GM20000 (cell line): ENCODE measurements at places on chromosomes 4 and X.
A peak's percentile ranks its signal among the peaks of the same experiment; 100 is the strongest.

DNA sequence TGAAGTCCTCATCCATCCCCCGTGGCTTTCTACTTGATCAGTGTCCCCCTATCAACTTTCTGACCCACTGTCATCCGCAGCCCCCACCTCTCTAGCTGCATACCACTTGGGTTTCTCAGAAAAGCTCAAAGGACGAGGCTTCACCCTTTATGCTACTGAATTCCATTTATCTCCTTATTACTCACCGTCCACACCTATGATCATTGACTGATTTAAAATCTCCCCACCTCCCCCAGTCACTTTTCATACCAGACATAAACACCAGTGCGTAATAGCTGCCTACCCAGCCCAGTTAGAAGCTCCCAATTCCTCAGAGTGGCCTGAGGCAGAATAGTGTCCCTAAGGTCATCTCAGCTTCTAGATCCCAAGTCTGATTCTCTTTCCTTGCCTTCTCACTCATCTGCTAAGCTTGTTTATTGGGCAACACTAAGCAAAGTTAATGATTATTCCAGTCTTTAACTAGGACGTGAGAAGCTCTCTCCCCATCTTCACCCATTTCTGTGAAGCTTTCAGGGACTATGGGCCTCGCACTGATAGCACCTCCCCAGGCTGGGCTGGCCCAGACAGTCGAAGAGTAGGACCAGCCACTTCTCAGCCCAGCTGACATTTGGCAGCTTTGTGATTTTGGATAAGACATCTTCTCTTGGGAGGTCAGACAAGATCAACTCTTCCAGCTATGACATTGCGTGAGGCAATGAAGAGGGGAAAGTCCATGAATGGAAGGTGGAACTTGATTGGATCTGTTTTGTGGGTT, 7.2 kb upstream of the DDX60L start:
- DNase-seq = no peak

DNA sequence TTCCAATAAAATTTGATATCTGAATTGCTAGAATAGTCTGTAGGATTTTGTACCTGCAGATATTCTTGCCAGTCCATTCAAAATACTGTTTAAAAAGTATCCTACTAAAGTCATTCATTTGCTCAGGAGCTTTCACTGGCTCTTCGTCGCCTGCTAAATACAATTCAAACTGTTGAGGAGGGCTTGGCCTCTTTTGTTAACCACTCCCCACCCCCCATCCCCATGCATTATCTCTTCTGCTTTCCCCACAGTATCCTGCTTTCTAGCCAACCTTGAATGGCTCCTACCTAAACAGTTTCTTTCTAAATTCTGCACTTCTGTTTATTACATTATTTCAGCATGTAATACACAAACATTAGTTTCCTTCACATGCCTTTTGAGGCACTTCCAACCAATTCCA, 230.8 kb downstream of the CPE start:
- no peak for DNase-seq

GRCh38 chr4:71136071-71136470, 142.6 kb downstream of the DCK start:
- no peak for DNase-seq

- no peak for DNase-seq
Measured at GRCh38 chr4:25834411-25835107, 28.2 kb downstream of the SEL1L3 start.

DNA sequence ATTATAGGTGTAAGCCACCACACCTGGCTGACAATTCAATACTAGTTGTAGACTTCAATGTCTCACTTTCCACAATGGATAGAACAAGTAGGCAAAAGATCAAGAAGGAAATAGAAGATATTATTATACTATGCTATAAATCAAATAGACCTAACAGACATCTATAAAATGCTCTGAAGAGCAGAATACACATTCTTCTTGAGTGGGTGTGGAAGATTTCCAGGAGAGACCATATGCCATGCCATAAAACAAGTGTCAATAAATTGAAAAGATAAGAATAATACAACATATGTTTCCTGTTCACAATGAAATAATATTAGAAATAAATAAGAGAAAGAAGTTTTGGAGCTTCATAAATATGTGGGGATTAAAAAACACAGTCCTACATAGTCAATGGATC, 179.3 kb upstream of the AMOT start:
- DNase-seq = no peak

- no peak for DNase-seq
Measured at GRCh38 chr4:87370068-87370467, 20.9 kb downstream of the HSD17B11 start.

DNA sequence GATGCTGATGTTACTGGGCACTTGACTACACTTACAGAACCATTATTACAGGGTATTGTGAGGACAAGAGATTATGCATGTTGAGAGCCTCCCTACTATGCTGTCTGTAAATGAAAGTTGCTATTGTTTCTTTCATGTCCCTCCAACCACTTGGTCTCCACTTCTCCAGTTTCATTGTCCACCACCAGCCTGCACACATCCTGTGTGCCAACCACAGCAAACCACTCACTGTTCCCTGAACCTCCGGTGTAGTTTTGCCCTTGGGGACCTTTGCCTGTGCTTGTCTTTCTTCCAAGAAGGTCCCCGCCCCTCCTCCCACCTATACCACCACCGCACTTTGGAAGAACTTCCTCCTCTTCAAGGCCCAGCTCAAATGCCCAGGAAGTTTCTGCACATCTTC, 43.1 kb upstream of the AFF2 start:
- no peak for DNase-seq

- DNase-seq = no peak
Measured at GRCh38 chr4:86220121-86220520, 139.7 kb downstream of the MAPK10 start.

- DNase-seq = no peak
Measured at GRCh38 chr4:5112333-5113095, 61.2 kb downstream of the STK32B start.

DNA sequence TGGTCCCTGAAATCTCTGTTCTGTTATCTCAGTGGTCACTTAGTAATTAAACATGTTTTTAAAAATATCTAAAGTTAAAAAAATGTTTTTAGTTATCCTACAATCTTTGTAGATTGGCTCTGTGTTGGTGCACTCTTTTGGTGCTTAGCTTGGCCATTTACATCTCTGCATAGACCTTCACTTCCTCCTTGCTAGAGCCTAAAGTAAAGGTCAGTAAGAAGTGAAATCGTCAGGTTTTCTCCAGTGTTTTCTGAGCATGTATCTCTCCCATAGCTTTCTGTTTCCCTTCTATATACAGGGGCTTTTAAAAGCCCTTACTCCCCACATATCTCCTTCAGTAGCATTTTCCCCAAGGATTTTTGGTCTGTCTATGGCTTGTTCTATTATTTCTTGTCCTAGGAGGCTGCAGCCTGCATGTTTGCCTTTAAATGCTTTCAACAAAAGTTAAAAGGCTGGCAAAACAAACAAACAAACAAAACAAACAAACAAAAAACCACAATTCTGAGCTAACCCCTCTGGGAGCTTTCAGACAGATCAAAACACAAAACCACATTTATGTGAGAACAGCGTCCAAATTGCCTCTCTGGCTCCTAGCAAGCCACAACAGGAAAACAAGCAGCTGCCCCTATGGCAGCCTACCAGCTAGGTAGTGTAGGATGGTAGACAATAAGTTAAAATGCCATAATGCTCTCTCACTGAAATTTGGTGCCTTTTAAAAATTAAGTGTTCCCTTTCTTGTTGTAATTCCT, 27.3 kb upstream of the GPRASP2 start:
- no peak for DNase-seq

- no peak for DNase-seq
Measured at GRCh38 chr4:150518559-150518958, 63.4 kb upstream of the MAB21L2 start.

- DNase-seq = no peak
Measured at GRCh38 chrX:358651-359143, 28.0 kb downstream of the PPP2R3B start.

GRCh38 chr4:149077181-149077580, 635.0 kb upstream of the NR3C2 start:
- no peak for DNase-seq

DNA sequence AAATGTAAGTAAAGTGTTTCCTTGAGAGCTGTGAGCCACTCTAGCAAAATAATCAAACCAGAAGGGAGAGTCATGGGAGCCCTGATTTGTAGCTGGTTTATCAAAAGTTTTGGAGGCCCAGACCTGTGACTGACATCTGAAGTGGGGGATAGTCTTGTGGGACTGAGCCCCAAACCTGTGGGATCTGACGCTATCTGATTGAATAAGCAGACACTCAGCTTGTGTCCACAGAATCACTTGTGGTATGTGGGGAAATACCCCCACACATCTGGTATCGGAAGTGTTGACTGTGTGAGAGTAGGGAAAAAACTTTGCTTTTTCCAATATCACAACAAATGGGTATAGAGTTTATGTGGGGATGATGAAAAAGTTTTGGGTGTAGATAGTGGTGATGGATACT, 35.4 kb downstream of the FUNDC1 start:
- peak; percentile 4 for DNase-seq

- DNase-seq = no peak
Measured at GRCh38 chr4:55910140-55910539, 38.6 kb upstream of the CEP135 start.

- DNase-seq = no peak
Measured at GRCh38 chr4:780716-781492, 45.0 kb downstream of the CPLX1 start.

DNA sequence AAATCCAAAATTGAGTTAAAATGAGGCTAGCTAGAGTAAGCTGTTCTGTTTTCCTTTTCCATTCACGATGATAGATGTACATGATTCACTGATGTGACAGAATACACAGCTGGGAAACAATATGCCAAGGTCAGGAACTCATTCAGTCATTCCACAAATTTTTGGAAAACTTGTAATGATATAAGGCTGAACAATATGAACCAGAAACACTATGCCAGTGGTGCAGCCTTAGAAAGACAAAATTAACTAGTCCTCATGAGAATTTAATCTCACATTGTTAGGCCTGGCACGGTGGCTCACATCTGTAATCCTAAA, 50.0 kb upstream of the NDST3 start:
- DNase-seq = no peak

DNA sequence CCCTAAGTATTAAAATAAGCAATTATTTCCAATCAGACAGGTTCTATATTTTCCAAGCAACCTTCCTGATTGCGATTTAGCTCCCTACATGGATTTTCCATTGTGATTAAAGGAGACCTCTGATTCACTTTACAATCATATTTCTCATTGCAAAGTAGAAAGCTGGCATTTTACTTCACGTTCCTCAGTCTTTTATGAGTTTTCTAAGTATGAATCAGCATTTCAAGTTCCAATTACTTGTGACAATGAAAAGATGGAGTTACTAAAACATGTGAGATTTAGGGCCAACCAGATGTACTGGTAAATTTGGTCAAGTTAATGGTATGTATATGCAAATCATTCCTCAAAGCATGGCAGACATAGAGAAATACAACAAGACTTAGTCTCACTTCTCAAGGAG, 206.2 kb downstream of the KCNIP4 start:
- no peak for DNase-seq

- DNase-seq = no peak
Measured at GRCh38 chr4:165398570-165398969, 19.8 kb downstream of the CPE start.

DNA sequence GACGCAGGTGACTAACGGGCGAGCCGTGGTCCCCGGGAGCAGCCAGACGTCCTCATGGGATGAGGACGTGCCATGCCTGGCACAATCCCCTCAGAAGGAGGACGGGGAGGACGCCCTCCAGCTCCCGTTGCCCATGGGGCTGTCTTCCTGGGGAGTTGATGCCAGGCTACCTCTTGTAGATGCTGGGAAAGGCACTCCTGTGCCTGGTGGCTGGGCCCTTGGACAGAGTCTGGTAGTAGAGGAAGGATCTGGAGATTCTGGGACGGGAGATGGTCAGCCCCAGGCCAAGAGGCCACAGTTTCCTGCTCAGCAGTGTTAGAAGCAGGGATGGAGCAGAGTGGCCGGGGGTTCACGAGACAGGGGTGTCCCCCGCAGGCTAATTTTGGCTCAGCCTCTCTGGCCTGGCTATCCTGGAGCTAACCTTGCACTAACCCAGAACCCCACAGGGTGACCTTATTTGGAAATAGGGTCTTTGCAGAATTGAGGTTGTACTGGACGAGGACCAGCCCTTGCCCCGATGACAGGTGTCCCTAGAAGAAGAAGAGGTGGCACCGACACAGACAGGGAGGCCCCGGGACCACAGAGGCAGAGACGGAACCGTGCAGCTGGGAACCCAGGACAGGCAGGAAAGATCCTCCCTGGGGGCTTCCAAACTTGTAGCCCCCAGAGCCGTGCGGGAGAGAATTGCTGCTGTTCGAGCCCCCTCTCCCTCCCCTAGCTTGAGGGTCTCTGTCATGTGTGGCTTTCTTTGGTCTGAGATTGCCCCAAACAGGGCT, 50.1 kb upstream of the ADRA2C start:
- no peak for DNase-seq

GRCh38 chr4:2786152-2786671, 6.7 kb upstream of the SH3BP2 start:
- peak; percentile 70 for DNase-seq

DNA sequence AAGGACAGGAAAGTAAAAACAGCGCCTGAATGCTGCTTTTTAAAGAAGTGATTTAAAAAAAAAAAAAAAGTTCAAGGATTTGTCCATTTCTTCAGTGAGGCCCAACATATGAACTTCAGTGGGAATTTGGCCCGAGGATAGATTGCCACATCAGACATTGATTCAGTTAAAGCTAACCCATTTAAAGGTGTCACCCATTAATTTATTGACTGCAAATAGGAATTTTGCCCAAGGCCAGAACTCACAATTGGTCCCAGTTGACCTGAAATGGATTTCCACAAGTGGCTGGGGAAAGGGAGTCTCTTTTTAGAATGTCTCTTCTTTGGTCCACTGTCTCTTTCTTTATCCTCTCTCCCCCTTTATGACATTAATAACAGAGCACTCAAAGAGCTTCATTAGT, 86.5 kb upstream of the RPL34 start:
- no peak for DNase-seq

- DNase-seq = peak; percentile 16
Measured at GRCh38 chr4:182015893-182016292, 227.3 kb upstream of the TENM3 start.

- DNase-seq = no peak
Measured at GRCh38 chr4:152478461-152479237, 57.2 kb downstream of the FBXW7 start.

DNA sequence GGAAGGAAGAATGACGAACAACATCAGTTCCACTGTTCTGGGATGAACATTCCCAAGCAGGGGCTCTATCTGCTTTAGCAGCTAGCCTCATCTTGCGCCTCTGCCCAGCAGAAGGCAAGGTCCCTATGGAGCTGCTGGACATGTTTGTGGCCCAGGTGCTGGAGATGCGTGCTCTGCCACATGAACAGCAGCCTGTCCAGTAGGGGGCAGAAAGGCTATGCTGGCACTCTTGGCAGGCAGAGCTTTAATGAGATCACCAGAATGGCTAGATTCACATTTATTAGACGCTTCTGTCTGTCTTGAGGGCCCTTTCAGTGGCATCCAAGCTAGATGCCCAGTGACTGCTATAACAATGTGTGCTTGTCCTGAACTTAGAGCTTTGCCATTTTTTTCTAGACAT, 1826.0 kb downstream of the STIM2 start:
- peak; percentile 6 for DNase-seq

- no peak for DNase-seq
Measured at GRCh38 chr4:97952763-97953162, 190.5 kb downstream of the STPG2 start.

GRCh38 chr4:95027905-95028618, 270.3 kb downstream of the BMPR1B start:
- no peak for DNase-seq
